ENCODE measurements at places on chromosomes 1 and 21.

DNA sequence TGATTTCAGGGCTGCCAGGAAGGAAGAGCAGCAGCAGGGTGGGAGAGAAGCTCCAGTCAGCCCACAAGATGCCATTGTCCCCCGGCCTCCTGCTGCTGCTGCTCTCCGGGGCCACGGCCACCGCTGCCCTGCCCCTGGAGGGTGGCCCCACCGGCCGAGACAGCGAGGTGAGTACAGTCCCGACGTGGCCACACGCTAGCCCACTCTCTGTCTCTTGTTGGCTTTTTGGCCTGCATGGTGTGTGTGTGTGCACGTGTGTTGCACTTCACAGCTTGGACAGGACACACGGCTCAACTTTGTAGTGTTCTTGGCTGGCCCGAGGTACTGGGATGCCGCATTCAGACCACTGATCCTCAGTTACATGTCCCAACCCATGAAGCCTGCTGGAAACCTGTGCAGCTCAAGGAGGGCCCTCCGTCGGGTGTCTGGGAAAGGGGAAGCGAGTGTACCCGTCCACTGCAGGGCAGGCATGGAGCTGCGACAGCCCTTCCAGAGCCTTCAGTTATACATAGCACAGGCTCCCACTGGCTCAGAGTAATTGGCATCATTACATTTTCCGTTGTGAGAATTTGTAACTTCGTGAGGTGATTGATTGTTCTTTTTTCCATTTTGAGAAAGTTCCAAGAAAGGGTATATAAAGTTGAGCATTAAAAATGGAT, 454 bp downstream of the CORT start:
- DNase-seq, result no peak

DNA sequence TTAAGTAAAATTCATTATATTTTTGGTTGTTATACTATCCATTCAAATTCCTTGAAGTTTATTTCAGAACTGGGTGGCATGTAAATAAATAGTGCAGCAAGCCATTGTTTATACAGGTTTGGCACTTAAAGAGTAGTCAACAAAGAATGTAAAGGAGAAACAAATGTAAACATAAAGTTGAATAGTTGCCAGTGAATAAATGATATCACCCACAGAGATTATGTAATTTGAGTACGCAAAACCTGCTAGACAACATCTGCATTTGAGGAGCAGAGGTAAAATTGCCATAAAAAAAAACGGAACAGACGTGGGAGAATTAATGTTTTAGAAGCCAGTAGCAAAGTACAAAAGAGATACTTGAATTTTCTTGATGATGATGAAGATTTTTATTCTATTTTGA, 111.6 kb downstream of the ADGRL2 start:
- no peak for DNase-seq

DNA sequence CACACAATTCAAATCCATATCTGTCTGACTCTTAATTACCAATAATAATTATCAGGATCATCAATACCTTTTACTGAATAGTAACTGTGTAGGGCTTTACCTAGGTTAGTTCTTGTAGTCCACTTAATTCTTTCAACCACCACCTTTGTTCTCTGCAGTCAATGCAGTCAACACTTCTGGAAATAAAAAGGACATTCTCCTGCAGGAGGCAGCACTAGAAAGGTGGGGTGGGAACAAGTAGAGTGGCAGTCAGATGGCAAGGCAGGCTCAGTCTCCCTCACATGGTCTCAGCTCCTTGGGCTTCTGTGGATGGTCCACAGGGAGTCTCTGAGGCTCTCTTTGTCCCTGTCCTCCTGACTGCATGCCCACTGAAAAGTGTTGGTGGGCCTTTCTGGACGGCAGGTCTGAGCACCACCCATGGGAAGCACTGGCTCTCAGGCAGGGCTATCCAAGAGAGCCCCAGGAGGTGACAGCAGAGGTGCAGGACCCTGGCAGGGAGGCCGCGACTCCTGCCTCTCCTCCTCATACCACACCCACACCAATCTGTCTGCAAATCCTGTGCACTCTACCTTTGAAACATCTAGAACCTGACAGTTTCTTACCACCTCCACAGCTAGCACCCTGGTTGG, 237.3 kb downstream of the FOXD2 start:
- no peak for DNase-seq

GRCh38 chr1:244114892-244115291, 63.8 kb downstream of the ZBTB18 start:
- no peak for DNase-seq

GRCh38 chr1:117740496-117740895, 134.6 kb downstream of the TENT5C start:
- no peak for DNase-seq

GRCh38 chr1:91736715-91737615, 149.0 kb downstream of the TGFBR3 start:
- no peak for DNase-seq

GRCh38 chr1:15625056-15625917, 8.0 kb downstream of the DDI2 start:
- DNase-seq, result no peak

DNA sequence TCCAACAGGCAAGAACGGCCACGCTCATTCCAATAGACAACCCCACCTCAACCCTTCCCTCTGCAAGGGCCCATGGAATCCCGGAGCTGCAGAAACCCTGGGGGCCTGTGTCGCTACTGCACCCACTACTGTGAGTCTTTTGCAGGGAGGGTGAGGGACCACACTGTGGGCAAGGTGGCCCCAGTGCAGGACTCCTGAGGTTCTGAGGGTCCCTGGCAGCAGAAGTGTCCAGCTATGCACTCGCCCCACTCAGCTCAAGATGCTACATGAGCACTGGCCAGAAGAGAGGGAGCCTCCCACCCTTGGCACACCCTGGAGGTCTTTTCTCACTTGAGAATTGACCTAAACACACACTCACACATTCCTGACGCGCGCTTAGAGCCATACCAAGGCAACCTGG, 2.1 kb upstream of the PAX7 start:
- no peak for DNase-seq

GRCh38 chr1:2532485-2533160, 2.6 kb upstream of the HES5 start:
- DNase-seq, result no peak

DNA sequence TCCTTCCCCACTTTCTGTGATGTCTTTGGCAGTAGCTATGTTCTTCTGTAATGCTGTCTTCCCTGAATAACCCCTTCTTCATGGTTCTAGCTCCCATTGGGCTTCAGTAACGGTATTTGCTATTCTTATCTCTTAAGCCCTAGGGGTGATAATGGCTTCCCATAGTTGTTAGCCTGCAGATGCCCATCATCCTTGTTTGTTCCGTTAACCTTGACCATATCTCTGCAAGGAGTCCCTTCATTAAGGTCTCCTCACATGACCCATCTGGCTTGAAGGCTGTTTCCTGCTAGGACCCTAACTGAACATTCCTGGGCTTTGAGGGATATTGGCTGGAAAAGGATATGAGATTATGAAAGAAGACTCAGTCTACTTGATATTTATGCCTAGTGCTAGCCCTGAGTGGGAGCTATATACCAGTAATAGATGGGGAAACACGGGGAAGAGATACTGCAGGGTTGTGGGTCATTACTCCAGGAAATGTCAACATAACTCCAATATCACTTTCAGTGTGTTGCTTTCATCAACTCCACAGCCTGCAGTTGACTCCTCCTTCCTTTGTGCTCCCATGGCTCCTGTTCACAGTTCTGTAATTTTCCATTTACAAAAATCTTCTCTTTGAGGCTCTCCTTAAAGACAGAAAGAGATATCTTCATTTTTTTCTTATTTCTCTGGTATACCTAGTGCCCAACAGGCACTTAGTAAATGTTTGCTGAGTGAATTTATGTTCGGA, 2.5 kb downstream of the MR1 start:
- DNase-seq, result no peak

DNA sequence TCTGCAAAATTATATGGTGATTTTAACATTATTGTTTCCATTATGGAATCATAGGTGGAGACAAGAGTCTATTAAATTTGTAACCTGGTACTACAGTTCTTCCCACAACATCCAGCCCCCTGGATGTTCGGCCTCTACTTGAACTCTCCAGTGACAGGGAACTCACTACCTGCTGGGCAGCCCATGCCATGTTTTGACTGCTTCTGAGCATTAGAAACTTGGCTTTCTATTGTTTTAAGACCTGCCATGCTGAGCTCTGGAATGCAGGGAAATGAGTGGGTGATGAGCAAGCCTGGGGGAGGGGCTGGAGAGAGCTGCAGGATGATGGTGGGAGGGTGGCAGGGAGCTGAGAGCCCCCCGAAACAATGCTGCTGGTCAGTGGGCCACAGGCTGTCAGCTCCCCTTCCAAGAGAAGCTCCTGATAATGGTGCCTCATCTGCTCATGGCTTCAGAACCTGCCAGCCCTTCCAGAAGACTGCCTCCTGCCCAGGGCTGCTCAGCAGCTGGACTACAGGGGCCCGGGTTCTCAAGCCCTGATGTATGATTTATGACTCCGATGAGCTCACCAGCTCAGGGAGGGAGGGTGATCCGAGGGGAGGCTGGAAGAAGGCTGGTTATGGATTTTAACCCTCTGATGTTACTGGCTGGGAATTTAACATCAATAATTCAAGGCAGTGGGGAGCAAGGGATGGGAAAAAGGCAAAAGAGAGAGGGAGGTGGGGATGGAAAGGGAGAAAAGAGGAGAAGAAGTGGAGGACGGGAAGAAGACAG, 205.0 kb downstream of the HIVEP3 start:
- DNase-seq, result no peak

DNA sequence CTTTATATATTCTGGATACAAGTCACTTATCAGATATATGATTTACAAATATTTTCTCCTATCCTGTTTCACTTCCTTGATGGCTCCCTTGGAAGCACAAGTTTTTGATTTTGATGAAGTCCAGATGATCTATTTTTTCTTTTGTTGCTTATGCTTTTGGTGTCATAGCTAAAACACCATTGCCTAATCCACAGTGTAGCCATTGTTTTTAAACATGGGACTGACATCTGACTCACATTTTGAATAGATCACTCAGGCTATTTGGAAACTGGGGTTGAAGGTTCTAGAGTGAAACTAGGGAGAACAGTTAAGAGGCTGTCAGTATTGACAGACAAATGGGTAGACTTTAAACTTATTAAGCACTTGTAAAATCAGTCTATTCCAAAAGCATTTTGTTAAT, 16.6 kb downstream of the AK4 start:
- no peak for DNase-seq

- DNase-seq, result no peak
These were observed 26.1 kb upstream of the NMNAT2 start for GRCh38 chr1:183444243-183444642.

DNA sequence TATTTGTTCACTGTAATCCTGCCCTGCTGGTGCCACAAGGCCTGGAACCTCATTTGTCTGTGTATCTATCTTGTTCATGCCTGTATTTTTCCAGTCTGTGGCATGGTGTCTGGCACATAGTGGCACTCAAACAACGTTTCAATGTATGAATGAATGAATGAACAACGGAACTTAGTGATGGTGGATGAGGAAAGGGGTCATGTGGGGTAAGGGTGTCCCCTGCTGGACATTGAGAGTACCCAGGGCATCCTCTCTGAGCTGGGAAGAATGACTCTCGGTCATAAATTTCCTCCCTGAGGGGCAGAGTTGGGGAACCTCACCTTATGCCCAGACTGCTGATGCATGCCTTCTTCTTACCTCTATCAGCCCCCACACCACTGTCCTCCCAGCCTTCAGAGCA, 18.9 kb upstream of the ZNF683 start:
- no peak for DNase-seq

GRCh38 chr1:228513236-228513900, 26.2 kb downstream of the RNF187 start:
- DNase-seq, result no peak

DNA sequence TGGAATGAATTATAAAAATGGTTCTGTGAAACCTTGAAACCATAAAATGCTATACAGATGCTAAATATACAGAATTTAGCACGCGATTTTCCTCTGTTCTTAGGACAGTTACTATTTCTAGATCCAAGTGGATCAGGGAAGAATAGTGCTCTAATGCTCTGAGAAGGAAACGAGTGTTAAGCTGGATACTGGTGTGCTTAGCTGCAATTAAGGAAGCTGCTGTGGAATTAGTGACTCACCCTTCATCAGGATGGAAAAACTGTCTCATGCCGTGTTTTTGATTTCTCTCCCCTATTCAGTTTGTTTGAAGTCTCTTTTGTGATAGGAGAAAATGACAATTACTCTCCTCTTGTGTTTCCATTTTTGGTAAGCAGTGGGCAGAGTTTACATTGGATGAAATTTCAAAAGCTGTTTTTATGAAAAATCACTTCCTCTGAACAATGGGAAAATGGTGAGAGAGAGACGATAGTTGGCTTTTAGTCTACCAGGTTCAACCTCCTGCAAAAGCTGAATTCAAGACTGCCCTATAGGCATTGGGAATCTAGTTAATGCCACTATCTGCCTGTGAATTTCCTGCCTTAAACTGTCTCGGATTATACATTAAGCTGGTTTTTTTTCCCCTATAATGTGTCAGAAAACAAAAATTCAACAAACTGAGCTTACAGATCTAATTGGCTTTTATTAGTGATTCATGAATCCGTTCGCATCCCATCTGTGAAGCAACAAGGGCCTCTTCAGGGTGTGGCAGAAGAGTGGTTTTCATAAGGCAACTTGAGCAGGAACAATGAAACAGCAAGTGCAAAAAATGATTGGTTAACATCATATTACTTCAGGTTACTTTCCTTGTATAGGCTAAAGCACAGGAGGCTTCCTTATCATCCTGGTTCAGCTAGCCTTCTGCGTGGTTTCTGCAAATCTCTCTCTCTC, 179.8 kb downstream of the ST6GALNAC3 start:
- no peak for DNase-seq

DNA sequence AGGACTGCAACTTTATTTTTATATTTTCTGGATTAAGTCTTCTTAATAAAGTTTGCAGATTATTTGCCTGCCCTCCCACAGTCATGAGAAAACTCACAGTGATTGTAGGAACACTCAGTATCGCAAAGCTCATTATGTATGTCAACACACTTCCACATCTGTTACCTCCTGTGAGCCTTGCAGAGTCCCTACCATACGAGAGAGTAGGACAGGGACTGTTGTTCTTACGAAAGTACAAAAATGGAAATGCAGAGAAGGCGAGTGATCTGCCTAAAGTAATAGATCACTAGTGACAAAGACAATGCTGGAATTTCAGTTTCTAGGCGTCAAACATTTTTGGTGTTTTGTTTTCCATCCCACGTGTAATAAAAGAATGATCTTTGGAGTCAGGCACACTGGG, 131.7 kb downstream of the SYT2 start:
- DNase-seq, result no peak

DNA sequence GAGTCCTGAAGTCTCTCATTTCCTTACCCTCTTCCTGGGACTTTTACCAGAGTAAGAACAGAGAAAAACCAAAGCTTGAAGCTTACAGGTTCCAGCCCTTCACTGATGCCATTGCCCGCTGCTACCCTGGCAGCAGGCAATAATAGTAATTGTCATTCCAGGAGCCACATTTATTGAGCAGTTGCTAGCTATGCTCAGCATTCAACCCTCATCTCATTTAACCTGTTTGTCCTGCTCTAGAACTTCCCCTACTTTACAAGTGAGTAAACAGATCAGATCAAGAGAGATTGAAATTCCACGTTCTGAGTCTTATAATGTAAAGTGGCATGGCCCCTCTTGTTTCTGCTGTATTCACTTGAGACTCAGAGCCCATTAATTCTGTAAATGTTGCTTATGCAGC, 80.4 kb downstream of the ATP1A1 start:
- DNase-seq, result no peak
